NCI-H187 treated with DMSO at 0.1 percent for 48 hours (cell line): ENCODE measurements at places on chromosomes 16 and 17.
A peak's percentile ranks its signal among the peaks of the same experiment; 100 is the strongest.

- no peak for DNase-seq
These were observed 364.9 kb downstream of the SNX29 start for GRCh38 chr16:12341423-12341822.

- DNase-seq, result no peak
These were observed 50.6 kb downstream of the CNGB1 start for GRCh38 chr16:57920215-57920879.

DNA sequence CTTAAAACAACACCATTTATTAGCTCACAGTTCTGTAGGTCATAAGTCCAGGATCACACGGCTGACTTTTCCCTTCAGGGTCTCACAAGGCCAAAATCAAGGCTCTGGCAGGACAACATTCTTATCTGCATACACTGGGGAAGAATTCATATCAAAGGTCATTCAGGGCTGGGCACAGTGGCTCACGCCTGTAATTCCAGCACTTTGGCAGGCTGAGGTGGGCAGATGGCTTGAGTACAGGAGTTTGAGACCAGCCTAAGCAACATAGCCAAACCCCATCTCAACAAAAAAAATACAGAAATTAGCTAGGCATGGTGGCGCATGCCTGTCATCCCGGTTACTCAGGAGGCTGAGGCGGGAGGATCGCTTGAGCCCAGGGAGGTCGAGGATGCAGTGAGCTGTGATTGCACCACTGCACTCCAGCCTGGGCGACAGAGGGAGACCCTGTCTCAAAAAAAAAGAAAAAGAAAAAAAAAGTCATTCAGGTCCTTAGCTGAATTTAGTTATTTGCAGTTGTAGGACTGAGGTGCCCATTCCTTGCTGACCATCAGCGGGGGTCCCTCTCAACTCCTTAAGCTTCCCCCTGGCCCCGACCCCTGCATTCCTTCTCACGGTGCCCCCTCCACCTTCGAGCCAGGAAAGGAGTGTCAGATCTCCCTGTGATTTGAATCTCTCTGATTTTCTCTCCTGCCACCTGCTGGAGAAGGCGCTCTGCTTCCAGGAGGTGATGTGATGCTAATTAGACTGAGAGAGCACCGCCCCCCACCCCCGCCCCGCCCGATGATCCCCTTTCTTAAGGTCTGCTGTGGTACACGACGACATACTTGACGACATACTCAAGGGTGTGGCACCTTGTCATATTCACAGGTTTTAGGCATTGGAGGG lies 91.8 kb upstream of the CLEC18A start:
- DNase-seq, result no peak

DNA sequence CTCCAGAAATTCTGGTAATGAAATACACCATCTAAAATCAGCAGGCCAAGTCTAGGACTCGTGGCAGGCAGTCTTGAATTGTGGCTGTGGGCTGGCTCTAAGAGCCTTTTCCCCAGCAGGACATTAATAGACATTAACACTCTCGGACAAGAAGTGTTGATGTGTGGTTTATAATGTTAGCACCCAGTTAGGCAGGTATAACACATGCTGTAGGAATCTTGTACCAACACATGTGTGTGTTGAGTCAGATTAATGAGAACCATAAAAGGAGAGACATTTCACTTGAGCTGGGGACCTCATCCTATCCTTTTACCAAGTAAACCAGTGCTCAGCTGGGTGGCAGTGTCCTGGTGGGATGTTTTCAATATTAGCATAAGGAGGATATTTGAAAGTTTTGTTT lies 264.5 kb downstream of the FTO start:
- DNase-seq, result no peak

DNA sequence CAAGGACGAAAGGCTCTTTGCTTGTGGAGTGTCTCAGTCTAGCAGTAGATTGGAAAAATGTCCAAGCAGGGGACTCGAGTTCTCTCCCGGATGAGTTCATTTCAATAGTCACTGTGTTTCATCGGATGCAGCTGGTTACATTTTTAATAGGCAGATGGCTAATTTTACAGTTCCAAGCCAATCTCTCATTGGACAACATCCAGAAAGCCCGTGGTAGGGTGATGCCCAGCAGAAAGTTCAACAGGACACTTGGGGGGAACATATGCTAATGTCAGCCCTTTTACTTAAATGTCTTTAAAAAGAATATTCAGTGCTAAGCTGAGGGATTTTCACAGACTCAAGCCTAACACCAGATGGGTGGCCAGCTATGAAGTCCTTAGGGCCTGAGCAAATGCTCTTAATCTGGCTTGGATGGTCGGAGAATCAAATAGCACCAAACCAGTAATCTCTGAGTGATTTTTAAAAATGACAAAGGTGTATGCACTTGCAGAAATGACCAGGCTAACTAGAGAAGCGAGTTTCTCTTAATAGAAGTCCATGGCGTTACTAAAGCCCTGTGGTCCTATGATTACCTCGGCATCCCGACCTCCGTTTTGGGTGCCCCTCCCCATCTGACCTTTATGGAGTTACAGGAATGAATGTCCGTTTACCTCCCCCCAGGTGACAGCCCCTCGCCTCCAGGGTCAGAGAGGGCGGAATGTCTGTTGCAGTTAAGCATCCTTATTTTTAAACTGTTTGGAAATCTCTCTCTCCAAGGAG lies 289.2 kb upstream of the SALL1 start:
- DNase-seq, result peak; percentile 25

DNA sequence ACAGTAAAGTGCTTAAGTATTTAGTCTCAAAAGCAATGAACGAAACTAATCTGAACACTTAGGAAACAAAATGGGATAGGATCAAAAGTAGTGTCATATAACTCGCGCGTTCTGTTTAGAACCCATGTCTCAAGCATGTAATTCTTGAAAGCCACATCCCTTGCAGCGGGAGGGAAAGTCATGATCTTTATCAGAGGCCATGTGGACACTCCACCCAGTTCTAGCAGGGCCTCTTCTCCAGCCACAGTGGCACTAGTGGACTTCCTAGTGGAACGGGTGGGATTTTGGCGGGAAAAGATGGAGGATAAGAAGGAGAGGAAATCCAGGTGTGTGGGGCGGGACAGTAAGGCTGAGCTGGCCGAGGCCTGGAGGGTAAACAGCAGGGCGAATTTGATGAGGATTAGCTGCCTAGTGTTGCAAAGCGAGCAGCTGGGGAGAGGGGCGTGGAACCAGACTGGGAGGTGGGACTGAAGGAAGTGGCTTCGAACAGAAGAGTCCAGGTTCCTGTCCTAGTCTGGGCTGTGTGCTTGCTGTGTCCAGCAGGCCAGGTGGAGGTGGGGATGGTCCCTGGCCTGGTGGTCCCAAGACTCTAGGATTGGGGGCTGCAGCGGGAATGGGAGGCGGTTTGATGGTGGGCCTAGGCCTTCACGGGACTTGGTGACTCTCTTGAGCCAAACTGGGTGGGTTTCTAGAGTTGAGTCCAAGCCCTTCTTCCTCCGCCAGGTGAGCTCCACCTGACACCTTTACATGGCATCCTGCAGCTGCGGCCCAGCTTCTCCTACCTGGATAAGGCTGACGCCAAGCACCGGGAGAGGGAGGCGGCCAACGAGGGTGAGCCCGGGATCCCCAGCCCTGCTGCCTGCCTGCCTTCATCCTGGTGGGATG lies 15.9 kb downstream of the POLR3E start:
- no peak for DNase-seq

DNA sequence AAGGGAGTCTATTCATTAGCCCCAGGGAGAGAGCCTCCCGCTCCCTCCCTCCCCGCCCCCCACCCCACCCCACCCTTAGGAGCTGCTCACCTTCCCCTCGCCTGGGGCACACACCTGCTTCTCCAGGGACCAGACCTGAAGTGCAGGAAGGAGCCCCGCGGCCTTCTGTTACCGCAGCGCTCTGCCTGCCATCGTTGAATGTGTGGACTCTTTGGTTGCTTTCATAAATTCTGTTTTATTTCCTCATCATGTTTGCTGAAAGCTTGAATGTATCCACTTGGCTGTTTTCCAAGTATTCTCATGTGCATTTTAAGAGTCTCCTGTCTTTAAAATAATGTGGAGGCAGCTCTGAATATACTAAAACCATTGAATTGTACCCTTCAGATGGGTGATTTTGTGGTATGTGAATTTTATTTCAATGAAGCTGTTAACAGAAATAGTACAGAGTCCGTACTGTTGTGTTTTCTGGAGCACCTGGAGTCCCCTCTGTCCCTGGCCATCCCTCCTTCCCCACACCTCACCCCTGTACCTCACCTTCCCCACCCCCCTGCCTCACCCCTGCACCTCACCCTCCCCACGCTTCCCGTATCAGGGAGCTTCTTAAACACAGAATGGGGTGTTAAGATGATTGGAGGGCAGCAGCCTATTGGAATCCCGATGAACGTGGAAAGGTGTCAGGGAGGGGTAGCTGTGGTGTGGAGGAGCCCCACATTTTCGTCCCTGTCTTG lies 25.5 kb downstream of the RAB11FIP3 start:
- peak; percentile 93 for DNase-seq

- DNase-seq, result no peak
These were observed 64.5 kb upstream of the MED9 start for GRCh38 chr17:17412326-17412725.

DNA sequence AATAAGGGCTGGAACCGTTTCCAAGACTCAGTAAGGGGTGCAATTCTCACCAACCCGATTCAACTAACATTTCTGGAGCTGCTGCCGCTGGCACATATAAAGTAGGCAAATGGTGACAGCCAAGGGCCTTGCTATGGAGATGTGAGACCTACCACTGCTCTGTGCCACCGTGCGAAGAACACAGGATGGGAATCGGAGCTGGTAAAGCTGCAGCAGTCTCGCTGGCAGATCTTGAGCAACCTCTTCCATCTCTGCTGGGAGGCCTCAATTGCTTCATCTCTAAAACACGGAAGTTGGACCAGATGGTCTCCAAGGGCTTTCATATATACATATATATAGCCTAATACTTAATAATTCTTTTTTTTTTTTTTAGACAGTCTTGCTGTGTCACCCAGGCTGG lies 128.9 kb upstream of the RCVRN start:
- DNase-seq, result no peak

- DNase-seq, result no peak
These were observed 497.7 kb upstream of the CDH11 start for GRCh38 chr16:65619606-65620005.

GRCh38 chr16:67176662-67177061 lies 6.3 kb downstream of the NOL3 start:
- DNase-seq, result no peak

DNA sequence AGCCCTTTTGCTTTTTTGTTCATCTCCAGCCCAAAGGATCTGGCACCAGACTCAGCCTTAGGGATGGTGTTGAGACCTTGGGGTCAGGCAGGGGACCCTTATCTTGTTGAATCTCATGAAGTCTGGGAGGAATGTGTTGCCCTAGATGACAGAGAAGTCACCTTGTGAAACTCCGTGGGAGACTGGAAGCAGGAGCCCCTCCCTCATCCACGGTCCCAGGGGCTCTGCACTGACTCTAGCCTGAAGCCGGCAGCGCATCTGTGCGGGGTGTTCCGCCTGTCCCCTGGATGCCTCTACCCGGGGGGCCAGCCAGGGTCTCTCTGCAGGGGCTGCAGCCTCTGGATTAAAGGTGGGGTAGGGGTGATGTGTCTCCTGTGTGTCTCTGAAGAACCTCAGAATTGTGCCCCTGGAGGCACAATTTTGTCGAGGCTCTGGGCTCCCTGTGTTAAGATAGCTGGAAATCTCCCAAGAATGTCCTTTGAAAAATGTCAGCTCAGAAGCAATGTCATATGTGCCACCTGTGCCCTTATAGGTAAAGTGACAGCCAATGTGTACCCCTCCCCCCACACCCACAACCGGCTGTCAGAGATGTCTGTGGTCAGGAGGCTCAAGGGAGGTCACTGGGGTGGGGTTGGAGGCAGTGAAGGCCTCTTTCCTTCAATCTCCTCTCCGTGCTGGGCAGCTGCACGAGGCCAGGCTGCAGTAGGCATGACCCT lies 32.1 kb upstream of the CDC42EP4 start:
- DNase-seq, result no peak

GRCh38 chr17:57984936-57985674 lies 2.9 kb downstream of the VEZF1 start:
- DNase-seq, result no peak

DNA sequence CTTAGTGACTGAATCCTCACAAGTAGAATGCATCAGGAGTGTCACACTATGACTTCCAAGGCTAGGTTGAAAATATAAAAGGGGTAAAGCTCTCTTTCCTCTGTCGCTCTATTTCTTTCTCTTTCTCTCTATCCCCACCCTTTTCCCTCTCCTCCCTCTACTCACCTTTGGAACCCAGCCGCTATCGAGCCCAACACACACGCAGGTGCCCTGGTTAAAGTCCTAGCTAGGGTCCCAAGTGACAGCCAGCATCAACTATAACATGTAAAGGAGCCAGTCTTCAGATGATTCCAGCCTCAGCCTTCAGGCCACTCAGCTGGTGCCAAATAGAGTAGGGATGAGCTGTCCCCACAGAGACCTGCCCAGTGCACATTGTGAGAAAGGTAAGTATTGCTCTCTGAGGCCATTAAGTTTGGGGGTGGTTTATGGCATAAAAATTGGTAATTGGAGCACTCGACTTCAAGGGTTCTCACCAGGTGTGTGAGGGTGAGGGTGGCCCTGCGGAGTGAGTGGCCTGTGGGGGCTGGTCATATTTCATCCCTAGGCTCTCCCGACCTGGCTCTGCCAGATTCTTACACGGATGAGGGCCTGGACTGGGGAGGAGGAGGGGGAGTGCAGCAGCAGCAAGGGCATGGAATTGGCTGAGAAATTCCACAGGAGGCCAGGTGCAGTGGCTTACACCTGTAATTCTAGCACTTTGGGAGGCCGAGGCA lies 14.9 kb upstream of the C16orf54 start:
- DNase-seq, result peak; percentile 49
